ENCODE measurements at places on chromosomes 2 and 18.

DNA sequence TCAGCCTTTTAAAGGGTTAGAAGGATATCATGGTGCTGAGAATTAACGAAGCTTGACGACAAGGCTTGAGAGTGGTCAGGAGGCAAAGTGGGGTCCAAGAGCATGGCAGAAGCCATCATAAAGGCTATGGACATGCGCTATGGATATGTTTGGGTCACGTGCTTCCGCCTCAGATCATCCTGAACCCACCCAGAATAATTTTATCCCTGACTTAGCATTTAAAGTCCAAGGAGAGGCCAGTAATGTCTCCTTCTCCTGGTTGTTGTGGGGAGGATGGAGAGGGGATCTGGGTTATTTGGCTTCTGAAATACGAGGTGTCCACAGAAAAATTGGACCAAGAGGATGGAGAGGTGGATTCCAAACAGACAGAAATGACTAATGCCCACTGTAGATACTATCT is 38.8 kb upstream of the RBMS1 start:
- no peak for DNase-seq

DNA sequence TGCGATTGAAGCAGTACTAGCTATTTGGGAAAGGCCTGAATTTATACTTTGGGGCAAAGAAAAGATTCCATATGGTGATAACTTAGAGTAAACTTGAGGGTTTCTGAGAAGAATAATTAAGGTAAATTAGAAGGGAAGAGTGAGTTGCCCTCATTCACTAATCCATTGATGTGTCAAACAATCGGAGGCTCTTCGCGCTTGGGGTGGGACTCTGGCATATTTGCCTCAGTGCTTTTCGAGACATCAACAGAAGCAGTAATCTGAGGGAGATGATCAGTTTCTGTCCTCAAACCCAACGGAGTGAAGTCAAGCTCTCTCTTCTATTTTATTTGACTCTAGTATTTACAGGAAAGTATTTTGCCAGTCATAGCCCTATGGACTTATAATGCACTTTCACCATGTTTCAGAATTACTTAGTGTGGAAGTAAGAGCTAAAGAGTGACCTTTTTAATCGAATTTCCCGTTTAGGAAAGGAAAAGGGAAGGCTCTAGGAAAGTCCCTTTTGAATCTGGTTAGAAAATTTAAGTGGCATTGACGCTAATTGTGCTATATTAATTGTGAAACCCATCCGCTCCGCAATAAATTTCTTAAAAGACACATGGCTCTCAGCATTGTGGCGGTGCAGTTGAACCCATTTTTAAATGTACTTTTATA is 1.3 kb downstream of the RAB10 start:
- no peak for DNase-seq

DNA sequence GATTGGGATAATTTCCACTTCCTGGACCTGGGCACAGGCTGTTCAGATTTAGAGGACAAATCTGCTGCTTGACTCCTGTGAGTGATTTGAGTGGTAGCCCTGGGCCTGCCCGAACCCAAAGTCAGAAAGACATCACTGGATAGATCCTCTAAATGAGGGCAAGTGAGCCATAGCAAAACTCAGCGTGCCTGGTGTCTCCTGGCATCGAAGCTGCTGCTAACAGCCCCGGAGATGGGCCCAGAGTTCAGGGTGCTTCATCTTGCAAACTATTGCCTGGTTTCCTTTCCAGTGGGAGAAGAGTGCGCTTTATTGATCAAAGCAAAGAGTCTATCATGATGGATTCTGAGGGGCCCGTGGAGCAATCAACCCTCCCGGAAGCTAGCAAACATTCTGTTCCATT is 153.1 kb upstream of the KLHL29 start:
- no peak for DNase-seq

- DNase-seq: no peak
These were observed 5.6 kb downstream of the TANK start for GRCh38 chr2:161165811-161166210.

GRCh38 chr2:200742426-200742825 is 69.3 kb upstream of the BZW1 start:
- no peak for DNase-seq

- DNase-seq: peak; percentile 87
These were observed 1.4 kb upstream of the ACMSD start for GRCh38 chr2:134836986-134837385.

DNA sequence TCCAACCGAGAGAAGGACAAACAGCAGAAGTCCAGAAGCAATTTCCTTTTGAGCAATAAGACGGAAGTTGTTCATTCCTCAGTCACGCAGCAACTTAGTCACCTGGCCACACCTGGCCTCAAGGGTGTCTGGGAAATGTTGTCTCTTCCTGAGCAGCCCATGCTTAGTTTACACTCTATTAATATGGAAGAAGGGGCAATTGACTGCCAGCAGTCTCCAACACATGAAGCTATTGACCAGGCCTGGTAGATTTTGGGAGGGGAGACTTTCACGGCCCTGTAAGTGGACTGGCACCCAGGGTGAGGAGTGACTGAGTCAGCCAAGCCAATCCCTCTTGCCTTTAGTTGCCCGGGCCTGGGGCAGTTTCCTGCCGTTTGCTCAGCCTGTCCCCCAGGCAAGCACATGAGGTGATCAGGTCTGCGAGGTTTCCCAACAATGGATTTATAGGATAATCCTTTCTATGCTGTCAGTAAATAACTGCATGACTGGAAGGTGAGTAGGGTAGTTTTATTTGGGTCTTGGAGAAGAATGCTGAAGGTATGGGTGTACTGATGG is 43.8 kb upstream of the PPP4R1 start:
- DNase-seq: no peak

- no peak for DNase-seq
These were observed 64.4 kb downstream of the TSN start for GRCh38 chr2:121819846-121820245.

All from AG04449 (cell line).